NCI-H226 (cell line): ENCODE measurements at places on chromosomes 2 and 18.

GRCh38 chr2:131394147-131394931 is 30.4 kb upstream of the RAB6D start:
- DNase-seq: no peak

DNA sequence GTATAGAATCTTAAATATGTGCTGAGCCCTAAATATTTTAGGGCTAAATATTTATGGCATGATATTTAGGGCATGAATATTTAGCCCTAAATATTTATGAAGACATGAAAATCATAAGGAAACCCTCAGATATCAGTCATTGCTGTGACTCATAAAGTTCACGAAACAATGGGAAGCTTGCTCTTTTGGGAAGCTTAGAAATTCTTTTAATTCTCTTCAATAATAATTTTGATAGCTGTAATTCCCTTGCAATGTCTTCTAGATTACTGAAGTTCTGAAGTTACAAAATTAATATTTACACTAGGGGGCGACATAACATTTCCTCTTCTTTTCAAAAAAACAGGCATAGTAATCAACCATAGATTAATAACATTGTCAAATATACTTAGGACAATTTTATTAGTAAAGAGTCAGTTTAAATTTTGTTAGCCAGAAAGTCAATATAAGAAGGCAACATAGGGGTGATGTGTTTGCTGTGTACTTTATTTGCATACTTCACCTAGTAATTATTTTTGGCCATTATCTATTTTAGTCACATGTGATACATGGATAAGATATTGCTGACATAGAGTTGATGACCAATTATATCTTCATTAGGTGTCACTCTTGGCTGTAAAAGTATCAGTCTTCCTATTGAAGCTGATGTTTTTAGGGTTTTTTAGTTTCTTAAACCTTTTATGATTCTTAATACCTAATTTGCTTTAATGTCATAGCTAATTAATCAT is 13.2 kb downstream of the ZNF804A start:
- DNase-seq: peak; percentile 54

DNA sequence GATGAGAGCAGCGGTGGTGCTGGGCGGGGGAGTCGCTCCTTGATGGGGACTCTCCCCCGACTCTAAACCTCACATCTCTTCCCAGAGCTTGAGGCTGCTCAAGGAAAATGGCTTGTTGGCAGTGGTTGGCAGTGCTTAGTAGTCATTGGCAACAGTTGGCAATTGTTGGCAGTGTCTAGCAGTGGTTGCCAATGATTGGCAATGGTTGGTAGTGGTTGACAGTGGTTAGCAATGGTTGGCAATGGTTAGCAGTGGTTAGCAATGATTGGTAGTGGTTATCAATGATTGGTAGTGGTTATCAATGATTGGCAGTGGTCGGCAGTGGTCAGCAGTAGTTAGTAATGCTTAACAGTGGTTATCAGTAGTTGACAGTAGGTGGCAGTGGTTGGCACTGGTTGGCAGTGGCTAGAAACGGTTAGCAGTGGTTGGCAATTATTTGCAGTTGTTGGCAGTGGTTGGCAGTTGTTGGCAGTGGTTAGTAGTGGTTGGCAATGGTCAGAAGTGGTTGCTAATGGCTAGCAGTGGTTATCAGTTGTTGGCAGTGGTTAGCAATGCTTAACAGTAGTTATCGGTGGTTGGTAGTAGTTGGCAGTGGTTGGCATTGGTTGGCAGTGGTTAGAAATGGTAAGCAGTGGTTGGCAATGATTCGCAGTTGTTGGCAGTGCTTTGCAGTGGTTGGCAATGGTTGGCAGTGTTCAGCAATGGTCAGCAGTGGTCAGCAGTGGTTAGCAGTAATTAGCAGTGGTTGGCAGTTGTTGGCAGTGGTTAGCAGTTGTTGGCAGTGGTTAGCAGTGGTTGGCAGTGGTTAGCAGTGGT is 85.4 kb upstream of the OTOS start:
- no peak for DNase-seq

- DNase-seq: peak; percentile 37
Observed at GRCh38 chr2:233832414-233832813, 21.9 kb downstream of the HJURP start.

DNA sequence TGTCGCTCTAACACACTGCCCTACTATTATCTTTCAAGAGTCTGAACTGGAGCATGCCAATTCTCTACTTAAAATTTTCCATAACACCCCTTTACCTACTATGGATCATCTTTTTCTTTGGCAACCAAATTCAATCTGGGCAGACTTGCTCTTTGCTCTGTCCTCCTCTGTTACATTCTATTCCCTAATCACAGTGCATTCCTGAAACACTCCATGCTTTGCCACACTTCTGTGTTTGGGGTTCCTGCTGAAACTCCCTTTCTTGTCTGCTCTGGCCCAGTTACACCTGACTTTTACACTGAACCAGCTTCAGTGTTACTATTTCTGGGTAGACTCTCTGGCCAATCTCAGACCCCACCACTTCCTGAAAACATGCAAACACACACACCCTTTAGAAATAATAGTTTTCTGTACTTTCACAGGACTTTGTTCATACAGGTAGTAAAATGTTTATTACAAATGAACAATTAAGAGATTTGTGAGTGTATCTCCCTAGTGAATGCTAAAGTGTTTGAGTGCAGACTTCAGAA is 119.9 kb upstream of the DCC start:
- DNase-seq: peak; percentile 5
